ENCODE measurements at places on chromosomes 4 and X.

DNA sequence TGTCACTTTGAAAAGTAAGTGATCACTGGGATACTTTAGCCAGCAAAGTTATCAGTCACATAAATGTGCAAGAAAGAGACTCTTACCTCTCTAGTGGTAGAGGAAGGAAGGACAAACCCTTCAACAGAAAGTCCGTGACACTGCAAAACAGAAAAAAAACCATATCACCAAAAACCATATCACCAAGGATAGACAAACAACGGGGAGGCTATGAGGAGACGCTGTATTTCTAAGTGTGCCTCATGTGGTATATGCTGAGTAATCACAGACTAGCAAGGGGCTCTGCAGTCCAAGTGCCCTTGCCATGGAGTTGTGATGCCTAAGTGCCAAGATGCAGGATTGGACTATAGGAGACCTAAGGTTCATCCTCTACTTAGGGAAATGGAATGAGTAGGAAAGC lies 11.5 kb upstream of the HDAC8 start:
- no peak for DNase-seq

DNA sequence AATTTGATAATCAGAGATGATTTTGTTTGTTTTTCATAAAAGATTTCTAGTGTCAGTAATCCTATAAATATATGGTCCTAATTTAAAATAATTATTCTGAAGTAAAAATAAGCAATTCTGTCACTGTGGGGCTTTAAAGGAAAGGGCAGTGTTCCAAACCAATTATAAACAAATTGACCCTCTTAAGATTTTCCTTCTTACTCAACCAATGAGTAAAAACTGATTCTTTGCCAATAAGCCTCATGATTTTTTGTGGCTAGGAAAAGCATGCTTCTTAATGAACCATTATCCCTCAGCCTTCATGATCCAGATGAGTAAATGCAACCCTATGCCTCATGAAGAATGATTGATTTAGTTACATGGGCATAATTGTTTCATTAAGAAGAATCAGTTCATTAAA lies 1010.4 kb downstream of the ADGRL3 start:
- DNase-seq: no peak

GRCh38 chr4:24477919-24478318 lies 106.4 kb downstream of the DHX15 start:
- no peak for DNase-seq

- no peak for DNase-seq
These were observed 349.0 kb downstream of the MID1IP1 start for GRCh38 chrX:39150220-39150619.

DNA sequence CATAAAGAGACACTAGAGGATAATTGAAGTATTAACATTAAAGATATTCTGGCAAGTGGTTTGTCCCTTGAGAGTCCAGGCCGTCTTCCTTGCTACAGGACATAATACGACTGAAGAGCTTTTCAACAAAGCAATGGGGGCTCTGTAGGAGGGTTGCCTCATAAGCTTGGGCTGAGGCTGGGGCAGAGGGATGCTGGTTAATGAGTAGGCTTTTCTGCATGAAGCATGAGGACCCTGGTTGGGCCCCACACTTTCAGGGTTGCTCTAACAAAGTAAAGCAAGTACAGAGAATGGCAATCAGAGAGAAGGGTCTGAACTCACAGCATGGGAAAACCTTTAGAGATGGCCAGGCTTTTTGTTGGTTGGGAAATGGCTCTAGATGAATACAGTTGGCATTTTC lies 281.3 kb downstream of the IDS start:
- DNase-seq: no peak

DNA sequence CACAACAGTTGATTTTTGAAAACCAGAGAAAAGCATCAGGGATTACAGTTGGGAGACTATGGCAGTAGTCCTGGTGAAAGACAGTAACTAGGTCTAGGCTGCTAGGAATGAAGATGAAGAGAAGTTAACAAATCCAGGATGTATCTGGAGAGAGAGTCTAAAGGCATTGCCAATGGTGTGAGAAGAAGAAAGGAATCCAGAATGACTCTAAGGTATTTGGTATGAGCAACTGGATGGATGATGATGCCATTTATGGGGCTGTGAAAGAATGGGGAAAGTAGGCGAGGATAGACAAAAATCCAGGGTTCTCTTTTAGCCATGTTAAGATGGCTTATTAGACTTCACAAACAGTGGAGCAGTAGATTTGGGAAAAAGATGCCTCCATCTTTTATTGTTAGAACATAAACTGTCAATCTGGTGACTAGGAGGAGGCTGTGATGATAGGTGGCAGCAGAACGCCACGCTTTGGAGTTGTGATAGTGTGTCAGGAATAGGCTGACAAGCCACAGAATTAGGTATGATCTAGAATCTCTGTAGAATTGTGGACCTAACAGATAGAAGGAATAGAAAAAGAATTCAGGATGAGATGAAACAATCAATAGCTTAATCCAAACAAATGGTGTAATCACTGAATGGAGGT lies 27.3 kb upstream of the JADE1 start:
- DNase-seq: peak; percentile 37

DNA sequence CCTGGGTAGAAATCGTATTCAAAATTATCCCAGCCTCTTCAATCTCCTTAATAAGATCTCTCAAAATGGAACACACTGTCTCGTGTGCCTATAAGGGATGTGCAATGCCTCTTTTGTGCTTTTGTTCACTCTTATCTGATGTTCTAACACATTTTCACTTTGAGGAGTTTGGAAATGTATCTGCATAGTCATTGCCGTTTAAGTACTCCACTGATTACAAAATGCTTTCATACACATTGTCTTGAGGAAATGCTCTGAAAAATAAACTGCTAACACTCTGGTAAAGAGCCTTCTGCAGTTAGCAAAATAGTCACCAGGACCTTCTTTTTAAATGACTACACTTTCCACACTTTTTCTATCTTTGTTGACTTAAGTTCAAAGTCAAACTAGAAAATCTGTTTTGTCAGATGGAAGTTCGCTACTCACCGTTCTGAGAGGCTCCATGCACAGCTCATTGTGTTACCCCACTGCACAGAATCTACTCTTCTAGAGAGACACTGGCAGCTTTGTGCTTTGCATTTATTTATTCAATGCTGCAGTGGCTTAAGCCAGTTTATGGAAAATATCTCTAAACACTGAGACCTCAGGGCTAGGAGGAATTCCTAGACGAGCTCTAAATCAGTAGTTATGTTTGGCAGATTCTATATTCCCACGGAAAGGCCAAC lies 159.0 kb downstream of the CHIC2 start:
- DNase-seq: no peak

DNA sequence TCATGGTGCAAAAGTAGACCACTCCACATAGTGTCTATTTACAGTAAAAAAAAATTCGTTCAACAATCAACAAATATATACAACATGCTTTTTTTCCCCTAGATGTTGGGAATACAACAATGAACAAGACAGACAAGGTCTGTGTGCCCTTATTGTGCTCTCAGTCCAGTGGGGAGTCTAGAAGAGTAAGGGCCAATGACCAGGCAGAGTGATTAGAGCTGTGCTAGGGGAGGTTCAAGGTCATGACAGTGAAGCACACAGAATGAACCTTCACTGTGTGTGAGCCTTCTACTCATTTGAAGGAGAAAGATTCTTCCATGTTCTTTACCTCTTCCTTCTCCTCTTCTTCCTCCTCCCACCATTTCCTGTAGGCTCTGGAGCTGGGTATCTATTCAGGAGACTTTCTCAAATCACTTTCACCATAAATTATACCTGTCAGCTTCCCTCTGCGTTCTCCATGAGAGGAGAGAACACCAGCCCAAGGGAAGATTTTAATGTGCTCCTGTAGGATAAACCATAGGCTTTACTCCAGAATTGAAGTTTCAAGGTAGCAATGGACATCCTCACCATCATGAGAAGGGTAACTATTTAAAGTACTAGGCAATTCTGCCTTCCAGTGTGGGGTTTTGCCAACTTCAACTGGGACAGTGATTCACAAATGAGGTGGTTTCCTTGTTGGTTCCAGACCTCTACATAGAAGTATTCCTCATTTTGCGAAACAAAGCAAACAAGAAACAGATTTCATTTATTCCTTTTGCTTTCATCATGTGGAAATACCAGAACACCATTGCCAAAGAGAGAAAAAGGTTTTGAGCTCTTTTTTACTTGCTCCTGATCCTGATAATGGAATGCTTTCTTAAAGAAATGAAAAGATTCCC lies 246.9 kb upstream of the GPC4 start:
- DNase-seq: no peak

DNA sequence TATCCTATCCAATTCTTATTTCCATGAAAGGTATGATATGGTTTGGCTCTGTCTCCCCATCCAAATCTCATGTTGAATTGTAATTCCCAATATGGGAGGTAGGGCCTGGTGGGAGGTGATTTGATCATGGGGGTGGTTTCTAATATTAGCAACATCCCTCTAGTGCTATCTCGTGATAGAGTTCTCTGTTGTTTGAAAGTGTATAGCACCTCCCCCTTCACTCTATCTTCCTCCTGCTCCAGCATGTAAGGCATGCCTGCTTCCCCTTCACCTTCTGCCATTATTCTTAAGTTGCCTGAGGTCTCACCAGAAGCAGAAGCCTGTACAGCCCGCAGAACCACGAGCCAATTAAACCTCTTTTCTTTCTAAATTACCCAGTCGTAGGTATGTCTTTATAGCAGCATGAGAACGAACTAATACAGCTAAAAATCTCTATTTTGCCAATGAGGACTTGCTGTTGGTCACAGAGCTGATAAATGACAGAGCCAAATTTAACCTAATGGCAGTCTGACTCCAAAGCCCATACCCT lies 247.2 kb downstream of the HNRNPD start:
- DNase-seq: no peak

GRCh38 chr4:189124149-189124758 lies 816.4 kb upstream of the FRG1 start:
- DNase-seq: no peak

DNA sequence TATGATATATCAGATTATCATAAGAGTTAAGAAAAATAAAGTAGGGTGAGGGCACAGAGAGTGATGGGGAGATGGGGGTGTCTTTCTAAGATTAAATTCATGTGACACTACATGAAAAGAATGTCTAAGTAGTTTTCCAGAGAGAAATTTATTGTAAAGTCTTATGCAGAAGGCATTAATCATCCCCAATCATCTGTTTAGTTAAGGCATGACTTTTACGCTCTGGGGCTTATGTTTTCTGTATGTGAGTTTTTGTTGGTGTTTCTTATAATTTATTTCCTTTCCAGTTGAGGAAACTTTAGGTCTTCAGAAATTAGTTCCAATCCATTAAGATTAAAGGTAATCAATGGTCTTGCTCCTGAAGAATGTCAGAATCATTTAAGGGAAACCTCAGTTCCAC lies 383.0 kb upstream of the GALNT7 start:
- DNase-seq: no peak

DNA sequence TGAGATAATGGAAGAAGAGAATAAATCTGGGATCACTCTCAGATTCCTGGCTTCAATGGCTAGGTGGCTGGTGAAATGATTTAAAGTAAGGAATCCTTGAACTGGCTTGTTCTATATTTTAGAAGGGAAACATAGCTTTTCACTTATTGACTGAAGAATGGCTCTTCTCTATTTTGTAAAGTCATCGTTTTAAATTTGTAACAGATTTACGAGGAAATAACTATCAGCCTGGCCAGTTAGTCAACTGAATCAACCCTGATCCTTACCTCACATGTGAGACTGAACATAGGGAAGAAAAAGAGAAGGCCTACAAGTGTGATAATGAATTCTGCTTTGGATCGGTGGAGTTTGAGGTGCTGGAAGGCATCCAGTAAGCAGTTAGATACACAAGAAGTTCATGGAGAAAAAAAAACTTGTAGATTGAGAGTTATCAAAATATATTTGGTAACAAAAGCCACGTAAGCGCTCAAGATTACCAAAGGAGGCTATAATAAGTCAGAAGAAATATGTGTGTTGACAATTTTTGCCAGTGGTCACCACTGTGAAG lies 12.0 kb downstream of the AREG start:
- no peak for DNase-seq

DNA sequence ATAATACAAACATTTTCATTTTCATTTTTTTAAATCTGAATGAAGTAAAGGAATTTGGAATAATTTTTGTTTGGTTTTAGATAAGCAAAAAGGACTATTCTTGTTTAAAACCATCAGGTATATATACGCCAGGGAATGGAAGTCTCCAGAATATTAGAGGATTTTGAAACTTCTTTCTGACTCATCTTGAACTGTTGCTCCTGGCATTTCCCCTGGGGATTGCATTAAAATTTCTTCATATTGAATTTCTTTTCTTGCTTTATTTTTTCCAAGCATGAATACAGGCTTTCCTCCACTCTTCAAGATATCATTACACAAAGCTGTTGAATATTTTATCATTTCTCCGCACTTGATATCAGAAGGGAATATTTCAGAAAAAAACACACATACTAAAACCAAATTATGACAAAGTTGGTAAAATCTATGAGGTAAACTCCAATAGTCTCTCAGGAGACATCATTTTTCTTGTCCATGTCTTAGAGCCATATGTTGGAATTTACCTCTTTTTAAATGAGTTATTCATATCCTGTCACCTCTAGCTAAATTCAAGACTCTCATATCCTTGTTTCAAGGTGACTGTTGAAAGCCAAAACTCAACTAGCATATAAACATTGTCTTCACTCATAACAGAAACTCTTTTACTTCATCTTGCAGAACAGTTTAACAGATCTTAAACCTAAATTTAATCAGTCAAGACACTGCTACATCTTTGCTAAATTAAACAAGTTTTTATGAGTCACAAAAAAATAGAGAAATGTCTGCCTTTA lies 20.7 kb upstream of the CSN1S1 start:
- DNase-seq: no peak

DNA sequence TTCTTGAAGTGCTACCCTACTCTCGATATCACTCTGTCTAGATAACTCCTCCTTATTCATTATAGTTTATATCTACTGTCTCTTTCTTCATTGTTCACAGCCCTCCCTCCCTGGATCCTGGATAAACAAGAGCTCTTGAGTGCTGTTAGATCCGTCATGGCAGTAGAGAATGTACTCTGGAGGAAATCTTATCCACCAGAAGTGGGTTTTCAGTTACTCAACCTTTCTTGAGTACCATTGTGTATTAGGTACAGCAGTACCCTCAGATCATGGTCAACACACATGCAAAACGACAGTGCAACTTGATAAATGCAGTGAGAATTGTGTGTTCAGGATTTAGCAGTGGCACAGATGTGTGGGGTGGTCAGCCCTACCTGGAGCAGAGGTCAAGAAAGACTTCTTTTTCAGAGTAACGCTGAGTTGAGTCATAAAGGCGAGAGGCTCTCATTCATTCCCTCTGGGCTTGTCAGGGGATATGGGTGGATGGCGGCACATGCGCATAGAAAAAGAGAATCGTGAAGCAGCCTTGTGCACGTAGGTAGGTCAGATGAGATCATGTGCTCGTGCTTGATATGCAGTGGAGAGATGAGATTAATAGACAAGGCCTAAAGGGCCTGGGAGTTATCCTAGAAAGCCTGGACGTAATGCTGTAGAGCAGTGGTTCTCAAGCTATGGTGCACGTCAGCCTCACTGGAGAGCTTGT lies 89.5 kb downstream of the SNX25 start:
- DNase-seq: no peak

DNA sequence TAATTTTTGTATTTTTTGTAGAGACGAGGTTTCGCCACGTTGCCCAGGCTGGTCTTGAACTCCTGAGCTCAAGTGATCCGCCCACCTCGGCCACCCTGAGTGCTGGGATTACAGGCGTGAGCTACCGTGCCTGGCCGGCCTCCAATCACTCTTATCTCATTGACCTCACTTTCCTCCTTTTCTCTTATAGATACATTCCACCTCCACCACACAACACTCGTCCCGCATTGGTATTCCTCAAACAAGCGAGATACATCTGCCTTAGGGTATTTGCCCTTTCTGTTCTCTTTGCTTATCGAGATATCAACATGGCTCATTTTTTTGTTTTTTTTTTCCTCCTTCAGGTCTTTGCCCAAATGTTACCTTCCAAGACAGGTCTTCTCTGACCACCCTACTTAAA lies 1.8 kb upstream of the PRPS1 start:
- no peak for DNase-seq

Measured in stimulated activated CD8-positive, alpha-beta memory T cell treated with anti-CD3 and anti-CD28 coated beads, Interleukin-4, amount 100 ng/mL, for 4 hours (primary cell).